ENCODE measurements at places on chromosomes 6 and 20.

- DNase-seq = no peak
These were observed 2.6 kb upstream of the MUC22 start for GRCh38 chr6:31007694-31008093.

- DNase-seq = no peak
These were observed 31.1 kb upstream of the RNF24 start for GRCh38 chr20:4046311-4046924.

DNA sequence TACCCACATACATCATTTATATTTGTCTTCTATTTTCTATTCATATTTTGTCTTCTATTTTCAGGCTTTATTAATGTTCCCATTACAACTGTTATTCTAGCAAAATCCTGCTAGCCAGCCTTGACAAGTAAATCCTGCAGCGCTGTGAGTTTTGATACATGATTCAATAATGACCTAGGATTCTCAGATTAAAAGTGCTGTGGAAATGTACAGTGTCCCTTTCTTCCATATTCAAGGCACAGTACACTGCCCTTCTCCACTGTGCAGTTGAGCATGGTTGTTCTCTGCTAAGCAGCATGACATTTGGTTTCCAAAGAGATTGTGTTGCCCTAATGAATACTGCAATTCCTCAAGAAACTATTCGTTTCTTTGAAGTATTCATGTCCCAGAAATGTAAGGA lies 5.8 kb upstream of the HEY2 start:
- no peak for DNase-seq

- DNase-seq = no peak
These were observed 8.0 kb downstream of the HTR1B start for GRCh38 chr6:77455271-77455670.

- no peak for DNase-seq
These were observed 50.0 kb downstream of the SCAF8 start for GRCh38 chr6:154783229-154783628.

DNA sequence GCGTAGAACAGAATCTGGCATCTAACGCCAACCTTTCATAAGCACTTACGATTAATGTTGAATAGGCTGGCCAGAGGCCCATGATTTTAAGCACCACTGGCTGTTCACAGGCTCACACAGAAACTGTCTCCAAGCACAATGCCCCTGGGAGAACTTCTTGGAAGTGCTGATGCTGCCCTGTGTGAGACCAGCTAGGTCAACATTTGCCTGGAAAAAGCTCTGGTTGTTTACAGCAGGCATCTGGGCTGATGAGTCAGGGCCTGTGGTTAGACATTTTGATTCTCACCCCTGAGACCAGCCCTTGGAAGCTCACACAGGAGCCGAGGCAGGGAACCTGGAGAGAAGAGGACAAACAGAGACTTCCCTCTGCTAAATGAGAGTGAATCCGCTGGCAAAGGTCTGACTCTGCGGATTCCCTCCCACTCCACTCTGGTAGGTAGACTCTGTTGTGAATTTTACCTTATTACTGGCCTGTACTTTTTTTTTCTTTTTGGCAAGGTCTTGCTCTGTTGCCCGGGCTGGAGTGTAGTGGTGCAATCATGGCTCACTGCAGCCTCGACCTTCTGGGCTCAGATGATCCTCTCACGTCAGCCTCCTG lies 6.8 kb upstream of the SULF2 start:
- peak; percentile 20 for DNase-seq

GRCh38 chr6:122571888-122572287 lies 38.3 kb upstream of the PKIB start:
- DNase-seq = no peak

DNA sequence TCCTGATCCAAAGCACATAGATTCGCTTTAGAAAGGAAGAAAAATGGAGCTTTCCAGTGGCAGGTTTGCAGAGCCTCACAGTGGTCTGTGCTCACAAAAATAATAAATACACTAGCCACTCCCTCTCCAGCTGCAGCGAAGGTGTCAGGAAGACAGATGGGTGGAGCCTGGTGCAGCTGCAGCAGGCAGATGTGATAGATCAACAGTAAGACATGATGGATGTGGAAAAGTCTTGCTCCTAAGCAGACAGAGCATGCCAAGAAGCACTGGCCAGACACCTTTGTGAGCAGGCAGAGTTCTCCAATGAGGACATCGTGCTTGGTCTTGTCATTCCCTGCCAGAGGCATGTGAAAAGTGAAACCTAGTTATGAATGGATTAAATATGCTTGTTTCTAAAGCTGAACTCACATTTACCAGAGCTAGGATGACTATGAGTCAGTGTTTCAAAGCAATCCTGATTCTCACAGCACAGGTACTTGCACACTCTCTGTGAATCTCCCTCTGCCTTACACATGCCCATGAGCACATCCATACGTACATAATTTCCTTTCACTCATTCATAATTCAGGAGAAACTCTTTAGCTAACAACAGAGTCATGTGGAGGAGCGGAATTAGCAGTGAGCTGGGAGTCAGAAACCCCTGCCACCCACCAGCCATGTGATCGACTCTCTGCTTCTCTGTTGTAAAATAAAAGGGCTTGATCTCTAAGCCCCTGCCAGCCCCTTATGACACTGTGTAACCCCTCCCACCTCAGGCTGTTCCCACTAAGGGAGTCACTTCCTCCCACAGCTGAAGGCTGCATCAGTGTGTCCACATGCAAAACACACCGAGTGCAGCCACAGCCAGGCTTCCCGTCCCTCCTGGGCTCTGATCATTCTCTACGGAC lies 111.2 kb downstream of the SCML4 start:
- no peak for DNase-seq

DNA sequence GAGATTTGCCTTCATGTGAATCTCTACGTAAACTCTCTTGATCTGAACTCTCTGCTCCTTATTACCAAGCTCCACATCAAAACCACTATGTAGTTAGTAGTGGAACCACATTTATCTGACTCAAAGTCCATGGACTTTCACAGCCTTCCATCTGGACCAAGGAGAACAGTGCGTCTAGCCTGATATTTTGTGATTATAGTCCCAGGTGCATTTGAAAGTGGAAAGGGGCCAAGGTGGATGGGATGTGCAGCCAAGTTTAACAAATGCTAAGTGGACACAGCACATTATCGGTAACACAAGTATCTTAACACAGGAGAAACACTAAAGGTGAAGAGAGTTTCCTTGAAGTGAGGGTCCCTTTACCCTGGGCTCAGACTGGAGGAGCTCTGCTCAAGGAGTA lies 281.2 kb upstream of the SGK1 start:
- no peak for DNase-seq

DNA sequence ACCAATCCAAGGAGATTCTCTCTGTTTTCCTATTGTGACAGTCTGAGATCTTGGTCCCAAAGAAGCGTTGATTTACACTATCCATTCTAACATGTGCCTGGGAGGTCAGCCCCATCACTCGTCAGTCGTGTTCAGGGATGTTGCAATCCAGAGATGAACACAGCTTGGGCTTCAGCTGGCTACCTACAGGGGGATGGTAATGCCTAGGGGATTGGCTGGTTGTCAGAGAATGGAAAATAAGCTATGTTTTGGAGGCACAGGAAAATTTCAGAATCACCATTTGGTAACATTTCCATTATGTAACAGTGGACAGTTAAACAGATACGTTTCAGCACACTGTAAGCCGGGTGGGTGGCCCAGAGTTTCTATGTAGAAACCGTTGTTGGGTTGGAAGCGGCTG lies 147.1 kb upstream of the RALGAPA2 start:
- no peak for DNase-seq

DNA sequence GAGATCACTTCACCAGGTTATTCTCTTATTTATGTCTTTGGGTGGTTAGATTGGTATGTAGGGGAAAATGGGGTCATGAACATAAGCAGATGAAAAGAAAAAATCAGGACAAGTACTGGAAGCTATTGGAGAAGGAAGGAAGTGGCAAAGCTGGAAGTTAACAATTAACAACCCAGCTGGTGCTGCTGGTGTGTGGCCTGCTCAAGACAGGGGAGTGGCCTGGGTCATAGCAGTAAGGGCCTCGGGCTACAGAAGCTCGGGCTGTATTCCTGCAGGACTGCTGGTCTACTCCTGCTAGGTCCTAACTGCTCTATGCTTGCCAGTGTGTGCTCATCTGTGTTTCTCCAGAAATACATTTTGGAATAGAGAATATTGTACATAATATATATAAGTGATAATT lies 19.6 kb downstream of the MYLIP start:
- no peak for DNase-seq

DNA sequence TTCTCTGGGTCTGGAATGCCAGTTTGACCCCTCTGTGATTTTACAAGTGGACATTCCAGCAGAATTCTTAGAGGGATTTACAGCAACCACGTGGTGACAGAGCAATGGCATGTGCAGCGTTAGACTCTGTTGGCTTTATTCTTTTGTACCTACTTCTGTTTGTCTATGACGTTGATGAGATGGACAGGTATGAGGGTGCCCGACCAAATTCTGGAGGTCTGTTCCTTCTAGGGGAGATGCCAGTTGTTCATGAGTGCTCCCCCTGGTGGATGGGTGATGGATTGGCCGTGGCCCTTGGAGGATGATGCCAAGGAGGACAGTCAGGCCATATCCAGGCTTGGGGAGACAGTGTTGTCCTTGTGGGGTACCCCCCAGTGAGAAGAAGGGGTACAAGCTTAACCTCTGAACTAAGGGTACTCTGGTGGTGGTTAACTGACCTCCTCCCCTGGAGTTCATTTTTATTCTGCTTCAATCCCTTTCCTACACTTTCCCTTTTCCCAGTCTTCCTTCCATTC lies 198.6 kb downstream of the DTNBP1 start:
- DNase-seq = no peak

DNA sequence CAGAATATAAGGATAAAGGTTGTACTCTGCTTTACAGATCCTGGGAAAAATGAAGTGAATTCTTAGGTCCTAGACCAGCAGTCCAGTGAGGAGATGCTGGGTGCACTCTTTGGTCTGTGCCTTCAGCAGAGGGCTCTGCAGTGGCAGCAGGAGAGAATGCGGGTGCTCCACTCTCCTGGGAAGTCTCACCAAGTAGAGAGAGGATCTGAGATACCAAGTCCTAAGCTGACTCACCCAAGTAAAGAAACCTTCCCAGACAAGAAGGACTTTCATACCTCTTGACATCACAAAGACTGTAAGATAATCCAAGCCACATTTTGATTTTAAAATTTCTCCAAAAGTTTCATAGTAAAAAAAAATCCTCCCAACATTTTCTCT lies 116.9 kb upstream of the EMILIN3 start:
- DNase-seq = no peak

DNA sequence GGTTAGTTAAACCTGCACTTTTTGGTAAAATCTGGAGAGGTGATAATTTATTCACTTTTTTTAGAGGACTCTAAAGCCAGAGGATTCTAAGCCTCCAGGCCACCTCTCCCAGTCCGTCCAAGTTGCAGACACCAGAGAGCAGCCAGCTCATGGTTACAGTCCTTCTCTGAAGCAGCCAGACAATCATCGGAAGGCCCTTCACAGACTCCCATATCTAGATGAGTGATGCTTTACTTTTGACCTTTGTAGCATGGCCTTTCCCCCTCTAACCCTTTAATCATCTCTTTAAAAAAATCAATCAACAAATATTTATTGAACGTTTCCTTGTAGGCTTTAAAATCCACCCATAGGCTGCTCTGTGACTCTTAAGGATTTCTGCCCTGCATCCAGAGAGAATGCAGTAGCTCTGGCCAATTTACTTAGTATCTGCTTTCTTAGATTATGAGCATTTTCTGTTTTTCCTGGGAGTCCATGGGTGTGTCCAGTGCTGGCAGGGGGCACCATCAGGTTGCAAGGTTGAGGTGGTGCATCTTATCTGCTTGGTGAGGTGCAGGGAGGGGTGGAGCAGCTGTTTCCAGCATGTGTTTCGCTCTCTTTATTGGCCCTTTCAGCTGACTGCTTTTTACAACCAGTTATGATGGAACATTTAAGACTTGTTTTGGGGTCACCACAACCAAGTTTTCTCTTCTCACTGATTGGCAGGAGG lies 58.6 kb downstream of the JARID2 start:
- DNase-seq = no peak

GRCh38 chr6:141726248-141726647 lies 406.5 kb upstream of the GJE1 start:
- DNase-seq = no peak

- DNase-seq = no peak
These were observed 44.6 kb downstream of the TULP4 start for GRCh38 chr6:158356586-158357546.

- DNase-seq = no peak
These were observed 11.5 kb upstream of the RPS6KA2 start for GRCh38 chr6:166638573-166638964.

DNA sequence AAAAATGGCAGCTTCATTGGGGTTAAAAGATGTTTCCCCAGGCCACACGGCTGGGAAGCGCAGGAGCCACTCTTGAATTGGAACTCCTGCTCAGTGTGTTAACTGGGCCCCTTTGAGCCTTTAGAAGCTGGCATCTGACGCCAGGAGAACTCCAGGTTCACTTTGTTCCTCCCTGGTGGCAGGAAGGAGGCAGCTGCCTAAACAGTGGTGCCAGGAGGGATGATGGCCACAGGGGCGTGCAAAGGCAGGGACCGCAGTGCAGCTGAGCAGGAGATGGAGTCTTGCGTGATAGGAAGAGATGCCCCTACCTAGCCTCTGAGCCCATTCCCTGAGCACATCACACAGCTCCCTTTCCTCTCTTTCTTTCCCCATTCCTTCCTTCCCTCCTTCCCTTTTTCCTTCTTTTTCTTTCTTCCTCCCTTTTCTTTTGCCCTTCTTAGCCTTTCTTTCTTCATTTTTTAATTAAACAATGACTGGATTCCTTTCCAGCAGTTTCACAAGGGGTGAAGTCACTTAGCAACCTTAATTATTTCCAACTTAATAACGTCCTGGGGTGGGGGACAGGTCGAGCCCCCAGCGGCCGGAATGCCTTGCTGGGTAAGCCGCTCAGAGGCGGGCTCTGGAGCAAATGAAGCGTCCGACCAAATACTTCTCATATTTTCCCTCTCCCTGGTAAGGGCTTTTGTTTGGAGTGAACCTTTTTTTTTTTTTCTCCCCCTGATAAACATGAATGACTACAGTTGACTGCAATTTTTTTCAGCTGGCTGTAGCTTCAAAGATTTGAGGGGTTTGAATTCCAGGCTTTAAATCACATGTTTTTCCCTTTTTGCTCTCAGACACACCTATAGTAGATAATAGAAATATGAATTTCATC lies 20.8 kb upstream of the BMP7 start:
- no peak for DNase-seq

DNA sequence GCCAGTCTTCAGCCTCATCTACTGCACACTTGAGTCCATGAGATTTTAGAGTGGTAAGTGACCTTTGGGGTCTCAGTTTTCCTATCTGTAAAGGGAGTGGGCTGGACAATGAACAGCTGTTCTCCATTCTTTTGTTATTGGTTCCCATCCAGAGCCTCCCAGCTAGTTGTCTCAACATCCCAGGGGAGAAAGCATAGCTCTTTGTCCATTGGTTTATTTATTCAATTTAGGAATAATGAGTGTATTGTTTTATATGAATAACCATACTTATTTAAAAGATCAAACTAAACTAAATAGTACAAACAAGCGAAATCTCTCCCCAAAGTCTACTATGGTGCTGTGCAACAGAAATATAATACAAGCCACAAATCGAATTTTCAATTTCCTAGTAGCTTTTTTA lies 13.7 kb downstream of the PIGT start:
- no peak for DNase-seq

- DNase-seq = peak; percentile 14
These were observed 119.9 kb upstream of the CEP85L start for GRCh38 chr6:118771253-118771652.
